Esophagus squamous epithelium (tissue), 5 donors: ENCODE measurements at places on chromosomes 16 and 17.

DNA sequence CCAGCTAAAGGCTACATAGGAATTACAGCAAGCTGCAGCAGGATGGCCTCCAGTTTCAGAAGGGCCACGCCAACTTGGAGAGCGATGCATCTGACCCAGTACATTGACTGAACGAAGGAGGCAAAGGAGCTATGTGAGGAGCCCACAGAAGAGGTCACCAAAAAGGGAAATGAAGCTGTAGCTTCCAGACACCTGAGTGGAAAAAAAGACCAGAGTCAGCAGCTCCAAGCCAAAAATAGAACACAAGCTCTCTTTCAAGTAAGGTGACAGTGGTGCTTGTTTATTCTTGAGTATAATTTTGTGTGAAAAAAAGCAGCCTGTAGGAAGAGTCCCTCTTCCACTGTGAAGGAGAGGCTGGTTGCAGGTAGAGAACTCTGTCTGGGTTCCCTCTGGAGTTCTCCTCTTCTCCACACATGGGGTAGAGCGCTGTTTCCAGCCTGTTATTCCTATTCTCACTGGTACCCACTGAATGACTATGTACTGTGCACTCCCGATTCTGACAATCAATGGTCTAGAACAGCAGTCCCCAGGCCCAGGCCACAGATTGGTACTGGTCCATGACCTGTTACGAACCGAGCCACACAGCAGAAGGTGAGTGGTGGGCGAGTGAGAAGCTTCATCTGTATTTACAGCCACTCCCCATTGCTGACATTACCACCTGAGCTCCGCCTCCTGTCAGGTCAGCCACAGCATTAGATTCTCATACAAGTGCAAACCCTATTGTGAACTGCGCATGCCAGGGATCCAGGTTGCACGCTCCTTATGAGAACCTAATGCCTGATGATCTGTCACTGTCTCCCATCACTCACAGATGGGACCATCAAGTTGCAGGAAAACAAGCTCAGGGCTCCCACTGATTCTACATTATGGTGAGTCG lies 15.1 kb downstream of the CCL4 start:
- no peak for DNase-seq

DNA sequence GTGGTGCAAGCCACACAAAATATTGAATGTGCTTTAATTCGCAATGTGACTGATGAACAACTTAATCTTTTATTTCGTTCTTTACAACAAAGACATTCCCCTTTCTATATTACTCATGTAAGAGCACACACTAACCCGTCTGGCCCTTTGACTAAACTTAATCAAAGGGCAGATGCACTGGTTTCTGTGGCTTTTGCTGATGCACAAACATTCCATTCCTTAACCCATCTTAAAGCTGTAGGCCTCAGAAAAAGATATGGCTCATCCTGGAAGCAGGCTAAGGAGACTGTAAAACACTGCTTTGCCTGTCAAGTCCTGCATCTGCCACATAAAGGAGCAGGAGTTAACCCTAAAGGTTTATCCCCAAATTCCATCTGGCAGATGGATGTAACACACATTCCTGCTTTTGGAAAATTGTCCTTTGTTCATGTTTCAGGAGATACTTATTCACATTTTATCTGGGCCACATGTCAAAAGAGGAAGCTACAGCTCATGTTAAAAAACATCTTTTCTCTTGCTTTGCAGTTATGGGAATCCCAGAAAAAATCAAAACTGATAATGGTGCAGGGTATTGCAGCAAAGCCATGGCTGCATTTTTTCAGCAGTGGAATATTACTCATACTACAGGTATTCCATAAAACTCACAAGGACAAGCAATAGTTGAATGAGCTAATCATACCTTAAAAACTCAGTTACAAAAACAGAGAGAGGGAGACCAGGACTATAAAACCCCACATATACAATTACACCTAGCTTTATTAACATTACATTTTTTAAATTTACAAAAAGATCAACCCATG lies 137.2 kb downstream of the AHSP start:
- no peak for DNase-seq

GRCh38 chr16:17397499-17397891 lies 73.3 kb downstream of the XYLT1 start:
- no peak for DNase-seq

DNA sequence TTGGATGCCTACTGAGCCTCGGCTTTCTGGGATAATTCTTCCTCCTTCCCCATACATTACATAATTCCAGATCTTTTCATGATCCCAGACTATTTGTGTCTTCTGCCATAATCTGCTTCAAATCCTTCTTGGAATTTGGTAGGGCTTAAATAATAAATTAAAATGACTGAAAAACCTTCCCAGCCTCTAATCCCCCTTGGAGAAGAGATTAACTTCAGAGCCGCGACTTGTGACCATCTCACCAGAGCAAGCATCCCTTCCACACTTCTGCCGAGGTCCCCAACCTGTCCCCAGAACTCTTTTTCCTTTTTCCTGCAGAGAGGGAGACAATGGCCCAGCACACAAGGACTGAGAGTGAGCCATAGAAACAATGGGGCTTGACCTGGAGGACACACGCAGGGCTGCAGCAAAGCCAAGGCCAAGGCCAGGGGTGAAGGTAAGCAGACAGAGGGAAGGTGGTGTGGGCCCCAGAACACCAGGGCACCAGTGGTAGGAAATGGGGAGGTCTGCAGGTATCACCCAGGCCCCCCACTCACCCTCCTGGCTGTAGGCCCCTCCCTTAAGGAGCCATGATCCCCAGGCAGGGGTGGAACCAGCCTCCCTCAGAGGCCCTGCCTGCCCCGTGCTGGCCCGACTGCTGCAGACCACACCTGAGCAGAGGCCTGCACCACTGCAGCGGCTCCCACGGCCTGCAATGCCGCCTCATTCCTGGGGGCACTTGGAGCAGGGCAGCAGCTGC lies 9.6 kb upstream of the BCAR1 start:
- no peak for DNase-seq

DNA sequence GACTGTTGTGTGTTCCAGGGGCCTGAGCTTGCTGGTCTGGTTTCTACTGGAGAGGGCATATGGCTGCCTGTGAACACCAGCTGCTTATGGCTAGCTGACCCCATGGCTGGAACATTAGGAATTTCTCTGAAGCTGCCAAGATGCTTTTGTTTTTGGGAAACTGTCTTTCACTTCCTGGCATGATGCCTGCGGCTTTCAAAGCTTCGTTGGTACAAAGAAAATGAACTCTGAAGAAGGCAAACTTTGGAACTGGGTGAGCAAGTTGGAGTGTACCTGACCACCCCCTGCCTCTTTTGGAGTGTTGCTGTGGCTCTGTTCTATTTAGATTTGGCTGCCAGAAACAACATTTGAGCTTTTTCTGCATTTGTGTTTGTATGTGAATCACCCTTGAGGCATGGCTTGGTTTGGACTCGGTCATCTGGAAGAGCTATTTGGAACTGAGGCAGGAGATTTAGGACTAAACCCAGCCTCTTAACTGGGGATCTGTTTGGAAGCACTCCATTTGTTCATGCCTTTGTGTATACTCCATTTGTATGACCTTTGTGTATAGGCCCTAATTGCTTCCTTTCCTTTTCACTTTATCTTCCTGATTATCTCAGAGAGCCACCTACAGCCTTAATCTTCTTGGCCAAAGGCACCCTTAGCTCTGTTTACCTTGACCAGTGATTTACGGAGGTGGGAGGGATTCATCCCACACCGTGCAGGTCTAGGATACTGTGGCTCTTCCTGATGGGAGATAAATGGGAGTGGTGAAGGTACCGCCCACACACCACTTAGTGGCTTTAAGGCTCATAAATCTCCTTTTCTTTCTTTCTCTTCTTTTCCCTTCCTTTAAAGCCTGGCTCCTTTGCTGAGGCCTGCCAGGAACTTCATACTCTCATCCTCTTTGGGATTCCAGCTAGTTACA lies 7.3 kb upstream of the CPHXL start:
- no peak for DNase-seq

DNA sequence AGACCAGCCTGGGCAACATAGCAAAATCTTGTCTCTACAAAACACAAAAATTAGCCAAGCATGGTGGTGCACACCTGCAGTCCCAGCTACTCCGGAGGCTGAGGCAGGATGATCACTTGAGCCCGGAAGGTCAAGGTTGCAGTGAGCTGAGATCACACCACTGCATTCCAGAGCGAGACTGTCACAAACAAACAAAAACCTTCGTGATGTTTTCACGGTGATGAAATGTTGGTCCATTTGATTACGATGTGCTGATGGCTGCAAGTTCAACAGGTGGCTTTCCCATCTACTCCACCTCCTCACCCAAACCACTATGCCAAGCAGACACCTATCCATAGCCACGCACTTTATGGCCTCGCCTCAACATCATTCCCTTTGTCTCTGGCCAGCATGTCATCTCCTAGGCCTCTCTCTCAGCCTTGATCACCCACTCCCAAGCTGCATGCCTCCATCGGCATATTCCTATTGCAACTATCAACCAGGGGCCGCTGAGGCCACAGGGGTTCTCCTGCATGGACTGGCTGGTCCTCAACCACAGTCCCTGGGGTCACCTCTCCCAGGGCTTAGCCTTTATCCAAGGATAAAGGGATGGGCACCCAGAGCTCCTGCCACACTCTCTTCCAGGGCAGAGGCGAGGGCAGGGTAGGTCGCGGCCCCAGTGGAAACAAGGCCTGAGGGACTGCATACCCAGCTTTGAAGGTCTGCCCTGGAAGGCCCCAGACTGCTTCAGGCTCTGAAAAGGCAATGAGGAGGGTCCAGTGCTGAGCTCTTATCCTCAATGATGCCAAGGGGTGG lies 17.1 kb upstream of the ALOX15B start:
- no peak for DNase-seq

DNA sequence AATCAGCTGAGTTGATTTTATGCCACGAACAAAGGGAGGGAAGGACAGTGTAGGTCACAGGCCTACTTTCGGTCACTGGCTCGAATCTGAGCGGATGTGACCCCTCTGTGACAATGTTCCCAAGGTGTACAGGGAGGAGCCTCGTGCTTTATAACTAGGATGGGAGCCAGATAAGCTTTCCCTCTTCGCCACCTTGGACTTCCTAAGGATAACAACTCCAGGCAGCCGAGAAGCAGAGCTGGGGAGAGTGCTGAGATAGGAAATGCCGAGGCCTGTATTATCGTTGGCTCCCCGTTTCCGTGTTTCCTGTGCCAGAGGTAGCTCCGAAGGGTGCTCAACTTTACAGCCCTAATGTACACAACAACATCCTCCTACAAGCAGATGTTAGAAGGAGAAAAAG lies 217.8 kb upstream of the IRX3 start:
- no peak for DNase-seq

DNA sequence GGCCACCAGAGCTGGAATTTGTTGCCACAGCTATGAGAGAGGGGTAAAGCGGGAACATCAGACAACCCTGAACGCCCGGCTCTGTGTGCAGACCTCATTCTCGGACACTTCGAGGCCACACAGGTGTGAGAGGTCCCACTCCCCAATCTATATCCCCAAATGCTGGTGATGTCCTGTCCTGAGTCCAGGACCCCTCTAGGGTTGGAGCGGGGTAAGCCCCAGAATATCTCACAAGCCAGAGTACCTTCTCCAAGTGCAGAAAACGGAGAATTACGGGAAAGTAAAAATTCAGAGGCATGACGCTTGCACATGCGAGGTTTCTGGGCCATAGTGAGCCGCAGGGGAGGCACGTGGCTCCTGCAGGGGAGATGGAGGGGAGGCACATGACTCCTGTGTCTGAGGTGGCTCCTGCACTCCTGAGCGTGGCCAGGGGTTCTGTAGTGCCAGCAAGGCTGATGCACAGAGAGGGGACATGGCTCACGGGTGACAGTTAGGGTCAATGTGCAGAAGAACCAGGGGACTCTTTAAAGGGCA lies 248.0 kb downstream of the RBFOX3 start:
- DNase-seq: no peak

DNA sequence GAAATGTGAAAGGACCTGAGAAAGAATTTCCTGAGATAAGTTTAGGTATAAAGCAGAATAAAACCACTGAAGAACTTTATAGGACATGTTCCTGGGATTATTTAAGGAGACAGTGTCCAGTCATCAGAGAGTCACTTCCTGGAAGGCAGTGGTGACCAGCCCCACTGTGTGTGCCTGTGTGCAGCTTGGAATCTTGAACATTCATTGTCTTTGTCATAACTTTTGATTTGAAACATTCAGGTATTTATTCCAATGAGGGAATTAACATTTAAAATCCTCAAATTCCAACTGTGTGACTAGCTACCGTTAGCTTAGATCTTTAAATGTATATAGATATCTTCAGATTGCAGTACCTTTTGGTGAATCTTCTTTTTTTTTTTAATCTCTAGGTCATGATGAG lies 61.7 kb upstream of the MRC2 start:
- DNase-seq: no peak

DNA sequence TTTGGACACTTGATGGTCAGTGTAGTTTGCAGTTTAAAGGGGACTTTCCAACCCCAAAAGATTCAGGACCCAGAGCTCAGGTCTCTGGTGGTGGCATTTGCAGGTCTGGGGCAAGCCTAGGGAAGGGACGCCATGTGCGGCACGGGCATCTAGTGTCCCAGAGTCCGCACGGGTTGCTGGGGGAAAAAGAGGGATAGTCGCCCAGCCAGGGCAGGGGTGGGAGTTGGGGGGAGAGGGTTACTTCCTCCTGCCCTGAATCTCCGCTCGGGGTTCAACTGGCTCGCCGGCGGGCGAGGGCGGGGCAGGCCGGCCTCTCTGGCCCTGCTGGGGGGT lies 239 bp upstream of the CA7 start:
- DNase-seq: no peak

DNA sequence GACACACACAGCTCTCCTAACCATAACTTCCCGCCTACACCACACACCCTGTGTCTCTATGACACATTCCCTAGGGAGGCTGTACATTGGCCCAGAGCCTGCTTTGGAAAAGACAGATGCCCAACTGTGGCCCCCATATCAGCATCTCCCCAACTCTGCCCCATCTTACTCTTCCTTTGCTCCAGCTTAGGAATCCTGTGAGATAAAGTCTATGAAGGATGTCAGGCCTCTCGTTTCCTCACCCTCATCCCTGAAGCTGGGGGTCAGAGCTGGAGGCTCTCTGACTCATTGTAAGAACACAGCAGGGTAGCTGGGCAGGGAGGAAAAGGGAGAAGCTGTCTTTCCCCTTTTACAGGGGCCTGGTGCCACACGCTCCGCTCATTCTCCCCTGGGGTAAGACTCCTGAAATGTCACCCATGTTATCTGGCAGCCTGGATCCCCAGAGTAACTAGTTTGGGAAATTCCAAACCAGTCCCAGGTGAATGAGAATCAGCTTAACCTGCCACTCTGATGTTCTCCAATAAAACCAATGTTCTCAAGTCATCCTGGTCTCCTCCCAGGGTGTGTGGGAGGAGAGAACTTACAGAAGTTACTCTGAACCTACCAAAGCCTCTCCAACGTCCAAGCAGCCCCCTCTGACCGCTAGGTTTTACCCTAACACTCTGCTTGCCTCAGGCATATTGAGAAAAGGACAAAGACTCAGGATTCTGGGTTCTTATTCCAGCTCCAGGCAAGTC lies 2.8 kb downstream of the RAPGEFL1 start:
- DNase-seq: no peak

- DNase-seq: no peak
Observed at GRCh38 chr16:85836706-85837582, 37.4 kb downstream of the COX4I1 start.

- DNase-seq: no peak
Observed at GRCh38 chr16:3256866-3257465, 533 bp upstream of the MEFV start.

DNA sequence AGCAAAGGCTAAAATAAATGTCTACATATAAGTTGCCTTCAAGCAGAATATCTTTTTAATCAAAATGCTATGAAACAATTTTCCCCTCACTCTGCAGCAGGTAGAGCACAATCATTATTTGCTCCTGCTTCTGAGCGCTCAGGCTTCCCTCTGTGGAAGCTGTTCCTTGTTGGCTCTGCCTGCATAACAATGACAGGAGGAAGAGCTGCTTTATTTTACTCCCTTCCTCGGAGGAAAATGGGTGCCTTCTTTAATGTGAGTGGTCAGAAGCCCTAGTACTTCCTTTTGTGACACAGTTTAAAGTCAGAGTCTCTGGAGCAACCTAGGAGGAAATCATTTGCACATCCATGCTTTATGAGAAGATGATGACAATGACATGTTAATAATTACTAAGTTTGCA lies 492.1 kb downstream of the CDH8 start:
- DNase-seq: no peak
